ENCODE measurements at places on chromosomes 2 and 18.

GRCh38 chr18:53838746-53839145, 385.7 kb downstream of the MBD2 start:
- DNase-seq = no peak

GRCh38 chr2:14475994-14476393, 156.5 kb upstream of the LRATD1 start:
- no peak for DNase-seq

GRCh38 chr18:811892-812375, at the start of gene YES1:
Gene YES1 (minus strand): TSS chr18:812242. CDS start chr18:756827, 55,415 bp downstream.
- DNase-seq = no peak

- DNase-seq = no peak
These were observed 127.7 kb downstream of the DOK6 start for GRCh38 chr18:69528435-69528834.

- no peak for DNase-seq
These were observed 22.3 kb downstream of the RNF125 start for GRCh38 chr18:32040936-32041335.

- no peak for DNase-seq
These were observed 27.9 kb upstream of the GALNT5 start for GRCh38 chr2:157229572-157229971.

DNA sequence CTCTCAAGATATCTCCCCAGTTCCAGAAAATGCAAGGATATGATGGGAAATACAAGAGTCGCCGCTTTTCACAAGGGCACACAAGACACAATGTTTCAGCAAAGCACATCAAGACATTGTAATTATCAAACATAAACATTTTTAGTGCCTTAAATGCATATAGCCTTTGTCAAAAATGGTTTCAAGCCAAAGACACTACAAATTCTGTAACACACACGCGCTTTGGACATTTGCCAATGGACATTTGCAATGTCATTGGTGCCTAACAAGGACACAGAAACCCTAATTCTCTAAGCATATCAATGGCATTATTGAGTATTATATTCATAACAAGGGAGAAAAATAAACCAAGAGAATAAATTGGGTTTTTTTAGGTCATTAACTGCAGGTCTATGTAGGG, 16.1 kb downstream of the ADD2 start:
- DNase-seq = no peak

GRCh38 chr2:224946895-224947294, 95.4 kb downstream of the DOCK10 start:
- no peak for DNase-seq

DNA sequence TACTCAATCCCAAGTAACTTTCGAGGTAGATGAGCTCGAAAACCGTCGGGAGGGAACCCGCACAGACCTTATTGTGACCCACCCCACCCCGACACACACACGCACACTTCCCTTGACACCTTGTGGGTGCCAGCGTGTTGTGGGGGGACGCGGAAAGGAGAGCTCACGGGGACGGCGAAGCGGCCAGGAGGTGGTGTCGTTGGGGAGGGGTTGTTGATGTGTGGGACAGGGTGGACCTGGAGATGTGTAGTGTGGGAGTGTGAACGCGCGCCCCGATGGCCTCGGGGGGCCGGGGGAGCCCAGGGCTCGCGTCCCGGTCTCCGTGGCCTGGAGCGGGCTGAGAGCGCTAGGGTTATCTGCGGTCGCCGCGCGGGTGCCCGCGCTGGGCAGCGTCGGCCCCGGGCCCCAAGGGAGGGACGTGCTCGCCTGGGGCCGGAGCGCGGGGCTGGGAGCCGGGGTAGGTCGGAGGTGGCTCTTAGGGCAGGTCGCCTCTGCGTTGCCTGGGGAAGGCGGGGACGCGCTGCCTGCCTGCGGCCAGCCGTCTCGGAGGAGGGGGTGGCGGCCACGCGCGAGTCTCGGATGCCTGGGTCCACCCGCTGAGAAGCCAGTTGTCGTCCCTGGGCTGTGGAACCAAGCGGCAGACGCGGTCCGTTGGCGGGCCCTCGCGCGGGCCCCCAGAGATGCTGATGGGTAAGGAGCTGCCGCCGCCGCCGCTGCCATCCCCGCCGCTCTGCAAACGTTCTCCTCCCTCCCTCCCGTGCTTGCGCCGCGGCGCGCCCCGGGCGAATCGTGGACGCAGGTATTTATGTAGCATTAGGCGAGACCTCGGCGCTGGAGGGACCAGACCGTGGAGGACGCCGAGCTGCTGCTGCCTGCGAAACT, 1.6 kb downstream of the KLHL29 start:
- no peak for DNase-seq

- DNase-seq = no peak
These were observed 264.1 kb downstream of the EXOC6B start for GRCh38 chr2:72561621-72562318.

- DNase-seq = no peak
These were observed 91.6 kb downstream of the INO80D start for GRCh38 chr2:205994344-205994743.

GRCh38 chr2:42930025-42930581, 137.7 kb upstream of the HAAO start:
- DNase-seq = no peak

- no peak for DNase-seq
These were observed 34.1 kb downstream of the GLI2 start for GRCh38 chr2:120769787-120770120.

DNA sequence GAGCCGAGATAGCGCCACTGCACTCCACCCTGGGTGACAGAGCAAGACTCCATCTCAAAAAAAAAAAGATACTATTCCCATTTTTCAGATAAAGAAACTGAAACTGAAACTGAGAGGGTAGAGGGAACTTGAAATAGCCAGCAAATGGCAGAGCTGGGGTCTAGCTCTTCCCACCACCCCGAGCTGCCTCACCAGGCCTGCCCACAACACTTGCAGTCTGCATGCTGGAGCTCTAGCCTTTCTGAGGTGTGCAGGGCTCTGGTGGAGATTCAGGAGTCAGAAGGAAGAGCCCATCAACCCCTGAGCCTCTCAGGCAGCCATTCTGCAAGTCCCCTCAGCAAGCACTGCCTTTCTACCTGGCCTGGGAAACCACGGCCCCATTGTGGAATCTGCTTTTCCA, 14.3 kb downstream of the EDAR start:
- DNase-seq = no peak

GRCh38 chr2:137500599-137500998, 463.7 kb upstream of the HNMT start:
- DNase-seq = no peak

- DNase-seq = no peak
These were observed 111.4 kb upstream of the SMAD7 start for GRCh38 chr18:49061991-49062831.

- DNase-seq = no peak
These were observed 32.4 kb downstream of the ASB1 start for GRCh38 chr2:238459081-238459629.

GRCh38 chr18:38115201-38115600, 549.6 kb upstream of the CELF4 start:
- DNase-seq = no peak

Measured in NCI-H1417 treated with DMSO at 0.1 percent for 48 hours (cell line).